Kidney tubule cell (primary cell): ENCODE measurements at places on chromosomes 2 and 18.

GRCh38 chr2:167953776-167954175 lies 293.6 kb downstream of the STK39 start:
- DNase-seq: no peak

- peak; percentile 24 for DNase-seq
Measured at GRCh38 chr18:41771973-41772372, 183.1 kb upstream of the PIK3C3 start.

DNA sequence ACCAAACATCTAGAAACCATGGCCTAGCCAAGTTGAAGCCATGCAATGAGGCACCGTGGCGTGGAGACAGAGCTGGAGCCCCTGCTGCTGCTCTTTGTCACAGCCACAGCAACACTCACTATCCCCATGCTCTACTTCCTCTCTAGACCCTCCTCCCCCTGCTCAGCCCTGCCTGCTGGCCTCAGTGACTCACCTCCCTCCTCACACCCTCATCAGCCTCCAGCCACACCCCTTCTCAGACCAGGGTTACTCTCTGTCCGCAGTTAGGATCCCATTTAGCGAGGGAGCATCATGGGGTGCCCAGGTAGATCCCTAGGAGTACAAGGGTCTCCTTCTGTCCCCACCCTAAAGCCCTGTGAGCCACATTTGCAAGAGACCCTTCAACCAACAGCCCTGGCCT lies 25.4 kb upstream of the SOX11 start:
- peak; percentile 51 for DNase-seq

- no peak for DNase-seq
Measured at GRCh38 chr2:175853616-175853890, 148.5 kb downstream of the LNPK start.

- DNase-seq: no peak
Measured at GRCh38 chr18:44916429-44917207, 235.9 kb downstream of the SETBP1 start.

- DNase-seq: no peak
Measured at GRCh38 chr2:155665704-155666103, 666.8 kb downstream of the NR4A2 start.

DNA sequence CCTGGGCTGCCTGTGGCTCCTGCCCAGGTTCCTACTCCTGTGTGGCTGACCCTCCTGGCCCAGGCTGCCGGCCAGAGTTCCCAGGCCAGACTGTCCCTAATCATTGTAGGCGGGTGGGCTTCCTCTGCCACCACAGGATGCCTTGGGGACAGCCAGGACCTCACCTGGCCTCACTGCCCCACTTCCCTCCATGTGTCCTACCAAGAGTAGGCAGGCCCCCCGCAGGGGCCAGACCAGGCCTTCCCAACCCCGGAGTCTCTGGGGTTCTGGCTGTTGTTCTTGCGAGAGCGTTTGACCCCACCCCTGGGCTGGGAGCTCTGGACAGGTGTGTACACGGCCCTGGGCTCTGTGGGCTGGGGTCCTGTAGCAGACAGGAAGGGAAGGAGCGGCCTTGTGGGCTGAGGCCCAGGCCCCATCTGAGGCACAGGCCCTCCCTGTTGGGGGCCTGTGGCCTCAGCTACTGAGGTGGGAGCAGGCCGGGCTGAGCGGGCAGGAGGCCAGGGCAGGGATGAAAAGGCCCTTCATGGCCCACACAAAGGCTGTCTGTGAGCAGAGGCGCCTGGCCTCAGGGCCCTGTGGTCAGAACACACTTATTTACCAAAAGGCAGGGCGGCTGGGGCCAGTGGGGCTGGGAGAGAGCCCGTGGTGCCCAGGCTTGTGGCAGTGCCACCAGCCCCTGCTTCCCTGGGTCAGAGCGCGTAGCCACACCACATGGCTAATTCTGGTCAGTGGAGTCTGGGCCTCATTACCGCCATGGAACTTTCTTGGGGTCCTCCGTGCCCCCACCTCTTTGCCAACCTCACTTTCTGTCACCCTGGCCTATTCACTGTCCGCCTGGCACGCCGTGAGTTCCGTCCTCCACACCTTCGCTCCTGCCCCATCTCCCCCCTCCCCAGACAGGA lies 2.0 kb downstream of the SNORC start:
- no peak for DNase-seq

DNA sequence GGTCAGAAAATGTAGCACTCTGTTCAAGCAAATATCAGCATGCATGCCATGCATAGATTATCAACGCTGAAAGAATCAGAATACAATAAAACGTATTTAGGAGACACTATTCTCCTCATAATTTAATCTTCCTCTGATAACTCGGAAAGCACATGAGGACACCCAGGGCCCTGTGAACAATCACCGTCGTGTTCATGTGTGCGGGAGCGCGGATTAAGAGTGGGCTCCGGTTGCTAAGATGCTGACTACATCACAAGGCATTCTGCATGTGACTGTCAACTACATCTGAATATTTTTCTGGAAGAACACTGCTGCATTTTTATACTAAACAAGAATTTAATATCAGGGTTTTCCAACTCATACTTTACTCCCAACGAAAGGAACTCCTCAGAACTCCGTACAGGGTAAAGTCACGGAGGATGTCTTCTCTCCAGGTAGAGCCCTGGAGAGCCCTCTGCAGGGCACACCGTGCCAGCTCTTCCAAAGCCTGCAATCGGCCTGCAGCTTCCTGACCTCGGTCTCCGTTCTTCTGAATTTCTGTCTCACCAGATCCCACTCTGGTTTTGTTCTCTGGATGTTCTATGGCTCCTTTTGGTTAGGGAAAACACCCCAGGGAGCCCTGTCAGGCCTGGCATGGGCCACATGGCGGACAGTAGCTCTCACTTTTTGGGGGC lies 59.6 kb downstream of the ZNF516 start:
- DNase-seq: no peak

GRCh38 chr2:129767346-129768035 lies 212.0 kb upstream of the RAB6C start:
- DNase-seq: no peak

GRCh38 chr2:191688934-191689695 lies 11.2 kb downstream of the NABP1 start:
- peak; percentile 89 for DNase-seq

- no peak for DNase-seq
Measured at GRCh38 chr2:44230378-44230777, 44.9 kb upstream of the SLC3A1 start.

- no peak for DNase-seq
Measured at GRCh38 chr18:77052297-77052982, 80.1 kb downstream of the MBP start.

DNA sequence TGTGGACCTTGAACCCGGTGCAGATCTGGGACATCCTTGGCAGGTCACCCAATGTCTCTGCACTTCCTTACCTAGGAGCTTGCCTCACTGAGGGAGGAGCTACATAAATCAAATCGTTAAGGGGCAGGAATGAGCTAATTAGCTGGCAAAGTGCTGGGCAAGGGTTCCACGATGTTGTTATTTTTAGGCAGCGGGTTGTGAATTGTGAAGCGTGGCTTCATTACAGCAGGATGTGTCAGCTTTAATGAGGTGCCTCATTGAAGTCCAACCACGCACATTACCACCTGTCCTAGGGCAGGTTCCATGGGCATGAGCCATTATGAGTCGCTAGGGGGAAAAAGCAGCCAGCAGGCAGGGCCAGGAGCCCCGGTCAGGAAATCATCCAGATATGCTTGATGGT lies 127.0 kb upstream of the AGAP1 start:
- DNase-seq: peak; percentile 83

GRCh38 chr18:64707052-64707451 lies 558.2 kb upstream of the LINC00305 start:
- no peak for DNase-seq

GRCh38 chr18:66764230-66764629 lies 160.3 kb upstream of the CDH19 start:
- DNase-seq: no peak

DNA sequence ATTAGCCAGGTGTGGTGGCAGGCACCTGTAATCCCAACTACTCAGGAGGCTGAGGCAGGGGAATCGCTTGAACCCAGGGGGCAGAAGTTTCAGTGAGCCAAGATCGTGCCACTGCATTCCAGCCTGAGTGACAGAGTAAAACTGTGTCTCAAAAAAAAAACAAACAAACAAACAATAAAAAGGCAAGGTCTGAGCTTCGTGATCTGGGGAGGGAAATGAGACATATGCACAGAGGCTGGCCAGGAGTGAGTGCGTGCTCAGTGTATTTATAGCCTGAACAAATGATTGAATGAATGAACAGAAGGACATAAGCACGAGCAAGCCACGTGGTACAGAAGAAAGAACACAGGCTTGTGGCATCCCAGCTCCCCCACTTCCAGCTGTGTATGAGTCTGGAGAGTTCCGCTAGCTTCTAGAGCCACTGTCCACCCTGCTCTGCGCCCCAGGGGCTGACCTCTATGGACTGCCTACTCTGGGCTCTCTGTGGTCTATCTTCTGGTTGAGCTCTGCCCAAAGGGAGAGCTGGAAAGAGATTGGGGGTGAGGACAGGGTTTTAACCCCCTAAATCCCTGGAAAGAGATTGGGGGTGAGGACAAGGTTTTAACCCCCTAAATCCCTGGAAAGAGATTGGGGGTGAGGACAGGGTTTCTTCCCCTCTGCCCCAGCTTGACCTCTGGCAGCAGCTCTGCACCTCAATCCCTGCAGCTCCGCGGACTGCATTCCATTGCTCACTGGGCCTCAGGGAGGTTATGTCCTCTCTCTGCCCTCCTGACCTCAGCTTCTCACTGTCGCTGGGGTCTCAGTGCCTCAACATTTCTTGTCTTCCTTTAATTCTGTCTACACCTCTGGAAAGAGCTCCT lies 11.0 kb upstream of the ROCK2 start:
- no peak for DNase-seq

GRCh38 chr2:80105015-80105640 lies 199.4 kb downstream of the LRRTM1 start:
- no peak for DNase-seq

- no peak for DNase-seq
Measured at GRCh38 chr2:157853211-157853610, 22.9 kb downstream of the ACVR1 start.

GRCh38 chr18:11654736-11655605 lies 34.1 kb upstream of the GNAL start:
- peak; percentile 54 for DNase-seq

GRCh38 chr2:15748736-15749323 lies 157.2 kb downstream of the DDX1 start:
- DNase-seq: peak; percentile 29

- no peak for DNase-seq
Measured at GRCh38 chr2:7567646-7568045, 650.4 kb downstream of the RNF144A start.

- DNase-seq: peak; percentile 85
Measured at GRCh38 chr2:28566521-28567041, 70.7 kb downstream of the PLB1 start.

DNA sequence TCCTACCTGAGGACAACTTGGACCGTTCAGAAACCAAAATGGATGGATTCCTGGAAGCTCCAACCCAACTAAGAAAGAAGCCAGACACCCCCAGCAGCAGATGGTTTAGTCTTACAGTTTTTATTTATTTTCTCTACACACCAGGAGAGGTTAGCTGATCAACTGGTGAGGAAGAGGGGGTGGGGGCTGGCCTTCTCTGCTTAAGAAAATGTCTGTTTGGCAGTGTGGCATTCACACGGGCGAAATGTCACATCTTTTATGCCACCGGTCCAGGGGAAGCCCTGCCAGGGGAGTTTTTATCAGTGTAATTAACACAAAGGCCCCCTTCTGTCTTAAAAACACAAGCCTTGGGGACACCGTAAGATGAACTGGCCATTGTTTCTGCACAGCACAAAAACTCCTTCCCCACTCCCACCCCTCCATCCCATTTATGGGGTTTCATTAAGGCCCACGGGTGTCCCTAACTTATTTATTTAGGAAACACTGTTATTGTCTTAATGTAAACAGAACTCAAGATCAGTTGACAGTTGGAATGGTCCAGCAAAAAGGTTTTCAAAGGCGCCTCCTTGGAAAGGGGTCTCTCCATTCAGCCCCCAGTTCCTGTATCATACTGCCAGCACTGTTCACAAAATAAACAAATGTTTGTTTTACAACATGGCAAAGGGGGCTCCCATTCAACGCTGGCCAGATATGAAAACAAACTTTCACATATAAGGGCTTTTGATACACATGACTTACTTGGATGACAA lies 217.0 kb downstream of the C1D start:
- DNase-seq: no peak

DNA sequence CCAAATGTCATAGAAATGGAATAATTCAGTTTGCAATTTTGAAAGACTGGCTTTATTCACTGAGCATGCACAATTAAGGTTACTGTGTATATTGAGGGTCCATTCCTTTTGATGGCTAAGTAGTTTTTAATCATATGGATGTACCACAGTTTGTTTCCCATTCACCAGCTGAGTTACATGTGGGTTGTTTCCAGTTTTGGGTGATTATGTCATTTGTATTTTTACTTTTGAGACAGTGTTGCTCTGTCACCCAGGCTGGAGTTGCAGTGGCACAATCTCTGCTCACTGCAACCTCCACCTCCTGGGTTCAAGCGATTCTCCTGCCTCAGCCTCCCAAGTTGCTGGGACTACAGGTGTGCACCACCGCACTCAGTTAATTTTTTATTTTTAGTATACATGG lies 80.8 kb upstream of the MGAT4A start:
- DNase-seq: no peak

- DNase-seq: peak; percentile 73
Measured at GRCh38 chr2:230864605-230865306, at the start of gene ITM2C. Gene ITM2C (plus strand): TSS chr2:230864942. CDS start chr2:230865026, 84 bp downstream.

DNA sequence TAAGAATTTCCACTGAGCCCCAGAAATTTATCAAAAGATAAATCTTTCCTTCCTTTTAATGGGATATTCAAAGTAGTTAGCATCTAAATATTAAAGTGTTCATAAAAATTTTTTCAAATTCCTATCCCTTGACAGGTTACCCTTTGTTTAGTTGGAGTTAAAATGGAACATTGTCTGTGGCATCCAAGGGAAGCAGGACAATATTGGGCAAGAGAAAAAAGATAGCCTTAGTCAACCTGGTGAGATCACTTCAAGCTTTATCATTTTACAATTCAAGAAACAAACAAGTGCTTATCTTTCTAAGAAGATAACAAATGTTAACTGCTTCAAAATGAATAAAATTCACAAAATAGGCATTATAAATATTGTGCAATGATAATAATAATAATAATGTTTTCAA lies 21.7 kb downstream of the NR4A2 start:
- no peak for DNase-seq

DNA sequence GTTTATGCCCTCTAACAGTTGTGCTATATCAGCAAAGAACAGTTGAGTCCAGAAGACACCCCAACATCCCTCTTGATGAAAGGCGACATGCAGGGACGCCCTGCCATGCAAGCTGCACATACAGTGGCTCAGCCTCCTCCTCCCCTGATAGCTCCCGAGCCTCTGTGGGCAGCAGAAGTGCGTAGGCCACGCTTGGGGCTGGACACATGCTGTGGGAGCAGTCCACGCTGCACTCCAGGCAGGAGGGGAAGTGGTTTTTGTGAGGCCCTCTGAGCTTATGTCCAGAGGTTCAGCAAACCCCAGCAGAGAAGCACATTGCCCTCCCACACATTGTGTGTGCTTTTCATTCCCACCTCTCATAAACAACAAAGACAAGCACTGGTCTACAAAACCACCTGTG lies 162.1 kb downstream of the SEPTIN10 start:
- no peak for DNase-seq

DNA sequence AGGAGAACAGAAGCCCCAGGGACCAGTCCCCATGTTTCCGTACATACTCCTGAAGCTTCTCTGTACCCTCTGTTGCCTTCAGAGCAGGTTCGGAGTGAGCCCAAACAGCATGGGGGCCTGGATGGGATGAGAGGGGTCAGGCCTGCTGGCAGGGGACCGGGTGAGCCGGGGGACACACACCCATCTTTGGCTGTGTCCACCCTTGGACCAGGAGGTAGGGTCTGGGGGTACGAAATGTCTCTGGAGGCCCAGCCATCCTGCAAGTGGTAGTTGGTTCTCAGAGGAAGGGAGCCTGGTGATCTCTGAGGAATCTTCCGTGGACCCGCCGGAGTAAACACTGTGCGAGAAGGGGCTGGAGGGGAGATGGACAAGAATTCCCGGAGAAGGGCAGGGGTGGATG lies 15.3 kb downstream of the FBLN7 start:
- no peak for DNase-seq
